ENCODE measurements at places on chromosomes 6 and 20.

DNA sequence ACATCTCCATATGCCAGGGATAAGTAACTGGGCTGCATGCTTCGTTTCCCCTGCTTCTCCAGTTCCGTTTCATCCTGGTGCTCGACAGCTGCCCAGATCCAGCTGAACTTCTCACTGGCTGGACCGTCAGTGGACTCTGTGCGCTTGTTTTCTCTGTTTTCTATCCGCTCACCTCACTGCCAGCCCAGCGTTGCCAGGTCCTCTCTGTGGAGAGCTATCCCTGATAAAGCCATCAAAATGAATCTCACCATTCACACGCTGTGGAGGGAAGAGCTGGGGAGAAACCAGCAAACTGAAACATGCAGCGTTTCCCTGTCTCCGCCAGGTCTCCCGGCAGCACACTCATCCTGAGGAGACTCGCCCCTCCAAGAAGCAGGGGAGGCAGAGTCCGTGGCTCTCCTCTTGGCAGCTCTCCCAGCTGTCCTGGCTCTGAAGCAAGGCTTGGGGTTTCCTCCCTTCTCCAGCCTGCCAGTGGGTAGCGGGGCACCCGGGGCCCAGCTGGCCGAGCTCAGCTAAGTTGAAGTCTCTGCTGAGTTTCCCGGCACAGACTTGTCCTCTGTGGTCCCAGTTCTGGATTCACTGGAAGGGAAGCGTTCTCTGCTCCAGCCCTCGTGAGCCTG lies 160.9 kb downstream of the DTNBP1 start:
- DNase-seq: peak; percentile 50

GRCh38 chr6:83958241-83958685 lies 75.3 kb upstream of the MRAP2 start:
- DNase-seq: no peak

GRCh38 chr6:157380458-157380778 lies 572 bp upstream of the ZDHHC14 start:
- DNase-seq: no peak

DNA sequence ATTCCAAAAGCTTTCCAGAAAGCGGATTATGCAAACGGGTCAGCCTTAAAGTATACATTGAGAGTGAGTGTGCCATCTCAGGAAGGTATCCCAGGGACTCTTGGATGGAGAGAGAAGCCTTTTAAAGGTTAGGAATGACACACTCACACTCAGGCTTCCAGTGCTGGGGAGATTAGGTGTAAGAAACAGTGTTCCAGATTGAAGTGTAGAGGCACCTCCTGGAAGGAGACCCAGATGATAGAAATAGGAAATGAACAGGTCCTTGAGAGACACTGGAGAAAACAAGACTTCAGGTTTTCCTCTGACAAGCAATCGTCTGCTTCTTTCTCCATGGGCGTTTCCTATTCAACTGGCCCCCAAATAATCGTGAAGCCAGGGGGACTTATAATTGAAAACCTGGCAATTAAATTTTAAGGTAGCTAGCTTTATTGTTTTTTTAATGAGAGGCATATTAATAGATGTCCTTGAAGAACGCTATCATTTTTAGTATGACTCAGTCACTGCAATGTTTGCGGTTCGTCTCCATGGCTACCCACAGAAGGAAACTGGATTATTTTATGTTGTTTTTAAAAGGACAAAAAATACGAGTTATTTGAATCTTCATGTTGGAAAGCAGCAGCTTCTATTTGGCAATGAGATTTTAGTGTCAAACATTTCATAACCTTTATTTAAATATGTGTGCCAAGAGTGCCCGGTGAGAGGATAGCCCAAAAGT lies 85.3 kb downstream of the TRMT6 start:
- DNase-seq: no peak

DNA sequence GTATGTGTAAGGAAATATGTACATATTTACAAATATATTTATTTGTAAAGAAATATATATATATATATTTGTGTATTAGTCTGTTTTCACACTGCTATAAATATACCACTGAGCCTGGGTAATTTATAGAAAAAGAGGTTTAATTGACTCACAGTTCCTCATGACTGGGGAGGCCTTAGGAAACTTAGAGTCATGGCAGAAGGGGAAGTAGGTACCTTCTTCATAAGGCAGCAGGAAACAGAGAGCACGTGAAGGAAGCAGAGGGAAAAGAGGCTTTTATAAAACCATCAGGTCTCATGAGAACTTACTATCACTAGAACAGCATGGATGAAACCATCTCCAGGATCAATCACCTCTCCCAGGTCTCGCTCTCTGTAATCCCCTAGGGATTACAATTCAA lies 644.5 kb upstream of the HS3ST5 start:
- no peak for DNase-seq

- no peak for DNase-seq
These were observed 8.7 kb downstream of the EZR start for GRCh38 chr6:158810155-158811095.

- DNase-seq: no peak
These were observed 138.4 kb upstream of the RNF24 start for GRCh38 chr20:4153661-4154238.

- no peak for DNase-seq
These were observed 911.4 kb upstream of the FLRT3 start for GRCh38 chr20:15248618-15249395.

GRCh38 chr6:136439514-136440190 lies 110.6 kb downstream of the MAP7 start:
- DNase-seq: no peak

- DNase-seq: peak; percentile 84
These were observed 18.9 kb downstream of the OR2B2 start for GRCh38 chr6:27893059-27893835.

DNA sequence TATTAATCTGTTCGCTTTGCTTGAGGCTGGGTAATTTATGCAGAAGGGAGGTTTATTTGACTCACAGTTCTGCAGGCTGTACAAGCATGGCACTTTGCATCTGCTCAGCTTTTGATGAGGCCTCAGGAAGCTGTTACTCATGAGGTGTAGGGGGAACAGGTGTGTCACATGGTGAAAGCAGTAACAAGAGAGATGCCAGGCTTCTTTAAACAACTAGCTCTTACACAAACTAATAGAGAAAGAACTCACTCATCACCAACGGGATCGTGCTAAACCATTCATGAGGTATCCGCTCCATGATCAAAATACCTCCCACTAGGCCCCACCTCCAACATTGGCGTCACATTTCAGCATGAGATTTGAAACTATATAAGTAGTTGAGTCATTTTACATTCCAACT lies 34.4 kb upstream of the GCLC start:
- no peak for DNase-seq

- no peak for DNase-seq
These were observed 38.4 kb upstream of the ZNF217 start for GRCh38 chr20:53631909-53632662.

- no peak for DNase-seq
These were observed 10.7 kb upstream of the SLA2 start for GRCh38 chr20:36656733-36657132.

- DNase-seq: no peak
These were observed 650.6 kb upstream of the ARID1B start for GRCh38 chr6:156126535-156126934.

DNA sequence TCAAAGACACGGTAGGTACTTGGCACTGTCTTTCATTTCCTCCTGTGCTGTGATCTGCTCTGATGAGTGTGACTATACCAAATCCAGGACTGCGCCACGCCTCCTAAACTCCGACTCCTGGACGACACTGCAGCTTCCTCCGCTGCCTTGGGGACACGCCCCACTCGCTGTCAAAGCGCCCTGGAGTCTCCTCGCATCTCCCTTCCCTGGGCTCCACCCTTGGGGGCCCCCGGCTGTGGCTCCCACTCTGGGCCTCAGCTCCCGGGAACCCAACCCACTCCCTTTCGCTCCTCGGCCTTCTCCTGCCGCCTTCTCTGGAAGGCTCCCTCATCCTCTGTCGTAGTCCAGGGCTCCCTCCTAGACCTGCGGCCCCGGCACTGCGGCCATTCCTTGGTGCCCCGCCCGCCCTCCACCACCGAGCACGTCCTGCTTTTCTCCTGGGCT lies 61.2 kb downstream of the RSPH3 start:
- DNase-seq: peak; percentile 28

DNA sequence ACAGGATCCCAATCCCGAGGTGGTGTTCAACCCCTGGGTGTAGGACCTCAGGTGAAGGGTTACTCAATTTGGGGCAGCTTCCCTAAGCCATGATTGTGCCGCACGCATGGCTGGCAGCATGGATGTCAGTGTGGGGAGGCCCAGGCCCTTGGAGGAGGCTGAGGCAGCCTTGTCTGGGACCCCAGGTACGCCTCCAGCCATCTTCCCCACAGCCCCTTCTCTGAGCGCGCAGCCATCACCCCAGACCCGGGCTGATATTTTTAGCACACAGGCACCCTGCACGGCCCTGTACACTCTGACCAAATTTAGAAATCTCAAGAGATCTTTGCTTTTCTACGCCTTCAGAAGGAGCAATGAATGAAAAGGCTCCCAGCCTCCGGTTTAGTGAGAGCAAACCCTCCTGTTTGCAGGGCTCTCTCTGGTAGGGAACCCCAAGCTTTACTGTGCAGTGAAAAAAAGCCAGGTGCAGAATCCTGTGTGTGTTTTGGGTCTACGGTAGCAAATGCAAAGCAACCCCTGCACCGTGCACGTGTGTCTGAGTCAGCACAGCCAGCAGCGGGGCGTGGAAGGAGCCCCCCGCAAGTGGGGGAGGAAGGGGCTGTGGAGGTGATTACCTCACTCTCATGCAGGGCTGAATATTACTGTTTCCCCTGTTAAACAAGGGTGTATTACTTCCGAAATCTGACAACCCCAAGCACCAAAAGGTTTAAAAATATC lies 44.3 kb downstream of the CTCFL start:
- no peak for DNase-seq

- no peak for DNase-seq
These were observed 242.2 kb downstream of the NRN1 start for GRCh38 chr6:5764401-5764955.

GRCh38 chr20:15882553-15882952 lies 690.7 kb downstream of the KIF16B start:
- no peak for DNase-seq

DNA sequence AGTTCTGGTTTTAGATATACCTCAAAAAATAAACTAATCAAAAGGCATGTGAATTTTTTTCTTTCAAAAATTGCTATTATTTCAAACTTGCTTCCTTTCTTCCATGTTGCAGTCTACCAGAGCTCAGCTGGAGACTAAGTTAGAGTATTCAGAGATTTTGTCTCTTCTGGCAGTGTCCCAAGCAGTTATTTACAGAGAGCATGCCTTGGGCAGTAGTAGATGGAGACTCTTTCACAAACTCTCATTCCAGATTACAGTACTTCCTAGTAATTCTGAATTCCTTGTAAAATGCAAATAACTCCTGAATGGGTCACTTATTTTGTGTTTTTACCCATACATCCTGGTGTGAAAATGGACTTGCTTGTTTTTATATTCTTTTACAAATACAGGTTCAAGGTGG lies 703.4 kb downstream of the EPHA7 start:
- DNase-seq: no peak

- DNase-seq: no peak
These were observed 227.9 kb downstream of the PTPRT start for GRCh38 chr20:42961771-42962170.

DNA sequence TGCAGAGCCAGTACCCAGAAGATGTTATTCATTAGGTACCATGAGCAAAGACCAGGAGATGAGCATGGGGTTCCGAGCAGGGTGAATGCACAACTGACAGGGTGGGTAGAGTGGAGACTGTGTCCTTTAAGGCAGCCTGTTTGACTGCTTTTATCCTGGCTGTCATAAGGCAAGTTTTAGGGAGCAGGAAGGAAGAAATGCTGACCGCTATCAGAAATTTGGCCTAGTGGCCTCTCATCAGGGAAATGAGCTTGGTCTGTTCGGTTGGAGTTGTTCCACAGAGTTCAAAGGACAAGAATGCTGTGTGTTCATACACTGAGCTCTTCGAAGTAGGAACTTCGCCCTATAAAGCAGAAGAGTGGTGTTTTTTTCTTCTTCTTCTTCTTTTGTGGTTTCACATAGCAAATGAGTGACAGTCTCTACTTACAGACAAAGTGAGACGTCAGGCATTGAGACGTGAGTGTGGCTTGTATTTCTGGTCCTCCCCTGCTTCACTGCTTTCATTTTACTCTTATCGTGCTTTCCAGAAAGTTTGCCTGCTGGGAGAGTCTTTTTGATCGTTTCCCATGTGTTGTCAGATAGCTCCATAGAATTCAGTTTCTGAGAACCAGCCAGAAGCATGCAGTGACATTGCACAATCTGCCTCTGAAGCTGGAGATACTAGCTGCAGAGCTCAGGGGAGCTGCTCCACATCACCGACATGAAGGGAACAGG lies at the start of gene CASS4:
Gene CASS4, plus strand, starts transcription at position 502 of the 714 bp plus-strand sequence. Its CDS starts 199 bp downstream, at position 701.
- no peak for DNase-seq

DNA sequence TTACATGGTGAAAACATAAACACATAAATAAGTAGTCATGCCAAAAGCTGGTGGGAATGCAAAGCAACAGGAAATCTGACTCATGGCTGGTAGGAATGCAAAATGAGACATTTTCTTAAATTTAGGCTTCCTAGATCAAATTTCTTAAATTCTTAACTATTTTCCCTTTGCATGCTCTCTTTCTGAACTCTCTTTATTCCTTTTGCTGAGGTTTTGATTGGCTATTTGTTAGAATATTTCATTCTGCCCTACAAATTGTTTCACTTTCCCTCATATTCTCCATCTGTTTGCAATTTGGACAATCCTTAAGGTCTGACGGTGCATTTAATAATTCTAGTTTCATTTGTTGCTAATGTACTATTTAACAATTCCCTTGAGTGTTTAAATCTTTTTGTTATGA lies 437.5 kb upstream of the RGS17 start:
- DNase-seq: no peak

GRCh38 chr6:104527311-104527710 lies 332.4 kb downstream of the HACE1 start:
- no peak for DNase-seq

DNA sequence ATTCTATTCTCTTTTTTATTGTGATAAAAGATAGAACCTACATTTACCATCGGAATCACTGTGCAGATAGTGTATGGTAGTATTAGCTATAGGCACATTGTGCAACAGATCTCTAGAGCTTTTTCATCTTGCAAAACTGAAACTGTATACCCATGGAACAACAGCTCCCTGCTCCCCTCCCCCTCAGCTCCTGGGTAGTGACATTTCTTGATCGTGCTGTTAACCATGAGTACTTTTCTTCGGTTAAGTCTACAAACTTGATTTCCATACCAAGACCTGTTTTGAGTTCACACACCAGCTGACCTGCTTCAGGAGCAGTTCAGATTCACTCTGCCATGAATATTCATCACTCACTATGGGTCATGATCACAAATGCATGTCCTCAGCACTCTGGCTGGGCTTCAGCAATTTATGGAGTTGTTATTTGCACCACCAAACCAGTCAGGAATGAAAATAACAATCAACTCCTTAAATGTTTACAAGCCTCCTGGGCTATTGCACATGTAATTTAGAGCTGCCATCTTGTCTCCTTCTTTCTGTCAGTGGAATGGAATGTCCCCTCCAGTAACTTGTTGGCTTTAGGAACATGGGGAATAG lies 32.8 kb downstream of the PRDM1 start:
- DNase-seq: no peak
